Uterus (tissue), 4 donors: ENCODE measurements at places on chromosomes 5 and 9.

DNA sequence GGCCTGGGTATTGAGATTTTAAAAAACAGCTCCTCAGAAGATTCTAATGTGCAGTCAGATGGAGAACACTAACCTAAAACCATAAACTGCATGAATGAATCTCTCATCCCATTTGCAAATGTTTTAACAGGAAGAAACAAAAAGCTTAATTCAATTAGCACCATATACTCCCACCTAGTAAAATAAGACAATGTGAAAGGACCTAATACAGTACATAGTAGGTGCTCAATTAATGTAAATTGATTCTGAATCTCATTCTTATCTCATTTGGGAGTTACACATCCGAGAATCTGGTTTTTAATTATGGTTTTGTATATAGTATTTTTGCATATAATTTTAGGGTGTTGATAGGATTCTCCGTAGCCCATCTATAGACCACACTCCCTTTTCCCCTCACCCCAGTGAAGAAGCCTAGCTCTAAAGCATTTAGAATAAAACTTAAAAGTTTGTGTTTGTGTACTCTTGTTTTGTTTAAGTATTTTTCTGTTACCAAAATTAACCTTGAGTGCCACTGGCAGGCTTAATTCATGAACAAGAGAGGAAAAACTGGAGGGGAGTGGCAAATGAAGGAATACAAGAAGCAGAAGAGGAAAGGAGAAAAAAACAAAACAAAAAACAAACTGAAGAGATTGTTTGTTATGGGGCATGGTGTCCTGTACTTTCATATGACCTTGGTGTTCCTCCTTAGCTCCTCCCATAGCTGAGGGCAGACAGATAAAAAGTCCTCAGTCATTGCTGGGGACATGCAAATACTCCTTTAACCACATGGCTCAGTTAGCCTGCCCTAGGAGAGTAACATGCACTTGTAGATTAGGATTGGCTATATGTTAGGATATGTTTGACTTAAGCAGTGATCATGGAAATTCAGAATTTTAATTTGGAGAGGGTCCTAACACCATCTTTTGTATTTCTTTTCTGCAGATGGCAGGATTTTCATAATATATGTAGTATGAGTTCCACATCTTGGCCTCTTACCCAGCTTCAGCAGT, 1.2 kb downstream of the RNF14 start:
- no peak for DNase-seq

- no peak for DNase-seq
These were observed 21.5 kb upstream of the WWC1 start for GRCh38 chr5:168269937-168270330.

DNA sequence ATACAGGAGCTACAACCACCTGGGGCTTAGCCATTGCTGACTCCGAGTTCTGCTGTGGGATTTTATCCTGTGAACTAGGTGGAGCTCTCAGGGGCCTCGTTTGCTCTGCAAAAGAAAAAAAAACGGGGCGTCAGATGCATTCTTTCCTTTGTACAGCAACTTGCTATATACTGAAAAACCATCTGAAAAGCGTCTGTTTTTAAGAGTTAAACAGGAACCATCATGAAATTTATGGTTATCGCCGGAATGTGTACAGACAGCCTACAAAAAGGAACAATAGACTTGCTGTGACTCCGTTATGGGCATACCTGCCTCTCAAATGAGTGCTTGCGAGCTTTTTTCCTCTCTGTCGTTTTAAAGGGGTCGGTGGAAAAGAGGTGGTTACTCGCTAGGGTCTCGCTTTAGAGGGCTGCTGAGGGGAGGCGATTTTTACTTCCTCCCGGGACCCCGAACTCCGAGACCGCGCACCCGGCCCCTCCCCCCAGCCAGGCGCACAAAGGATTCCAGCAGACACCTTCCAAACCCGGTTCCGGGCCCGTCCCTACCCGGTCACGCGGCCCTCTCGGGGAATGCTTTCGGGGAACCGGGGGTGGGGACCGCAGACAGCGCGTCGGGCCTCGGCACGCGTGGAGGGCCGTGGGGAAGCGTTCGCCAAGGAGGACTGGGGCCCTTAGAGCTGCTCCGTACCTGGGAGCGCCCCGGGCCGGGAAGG, 826 bp downstream of the PAIP1 start:
- DNase-seq, result peak; percentile 37

GRCh38 chr5:84281383-84281782, 103.3 kb downstream of the EDIL3 start:
- no peak for DNase-seq

DNA sequence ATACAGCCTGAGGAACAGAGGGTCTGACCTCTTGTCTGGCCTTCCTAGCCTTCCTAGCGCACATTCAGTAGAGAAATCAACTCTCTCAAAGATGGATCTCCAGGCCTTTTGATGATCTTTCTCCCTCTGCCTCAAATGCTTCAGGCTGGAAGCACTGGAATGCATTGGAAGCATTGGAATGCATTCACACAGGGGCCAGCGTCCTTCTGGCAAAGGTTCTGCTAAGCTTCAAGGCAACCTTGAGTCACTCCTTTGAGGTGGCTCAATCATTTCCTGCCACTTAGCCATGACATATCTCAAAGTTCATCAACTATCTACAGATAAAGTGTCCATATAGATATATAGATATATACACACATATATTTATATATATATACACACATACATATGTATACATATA, 42.9 kb downstream of the OR2K2 start:
- no peak for DNase-seq

GRCh38 chr5:142517840-142518239, 168.1 kb downstream of the FGF1 start:
- no peak for DNase-seq

DNA sequence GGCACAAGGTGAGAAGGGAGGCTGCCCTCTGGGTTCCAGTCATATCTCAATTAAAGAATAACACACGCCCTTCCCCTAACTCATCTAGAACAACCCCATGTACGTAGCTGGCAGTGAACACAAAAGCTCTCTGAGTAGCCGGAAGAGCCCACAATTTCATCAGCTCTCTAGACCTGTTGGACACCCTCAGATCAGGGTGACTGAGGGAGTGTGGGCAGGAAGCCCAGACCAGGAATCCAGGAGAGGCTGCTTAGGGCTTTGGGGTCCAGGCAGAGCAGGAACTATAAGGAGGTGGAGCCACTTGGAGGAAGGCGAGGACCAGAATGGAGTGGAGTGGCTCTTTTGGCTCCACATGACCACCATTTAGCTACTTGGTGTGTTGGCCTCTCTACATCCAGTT, 237.4 kb downstream of the NR3C1 start:
- no peak for DNase-seq

DNA sequence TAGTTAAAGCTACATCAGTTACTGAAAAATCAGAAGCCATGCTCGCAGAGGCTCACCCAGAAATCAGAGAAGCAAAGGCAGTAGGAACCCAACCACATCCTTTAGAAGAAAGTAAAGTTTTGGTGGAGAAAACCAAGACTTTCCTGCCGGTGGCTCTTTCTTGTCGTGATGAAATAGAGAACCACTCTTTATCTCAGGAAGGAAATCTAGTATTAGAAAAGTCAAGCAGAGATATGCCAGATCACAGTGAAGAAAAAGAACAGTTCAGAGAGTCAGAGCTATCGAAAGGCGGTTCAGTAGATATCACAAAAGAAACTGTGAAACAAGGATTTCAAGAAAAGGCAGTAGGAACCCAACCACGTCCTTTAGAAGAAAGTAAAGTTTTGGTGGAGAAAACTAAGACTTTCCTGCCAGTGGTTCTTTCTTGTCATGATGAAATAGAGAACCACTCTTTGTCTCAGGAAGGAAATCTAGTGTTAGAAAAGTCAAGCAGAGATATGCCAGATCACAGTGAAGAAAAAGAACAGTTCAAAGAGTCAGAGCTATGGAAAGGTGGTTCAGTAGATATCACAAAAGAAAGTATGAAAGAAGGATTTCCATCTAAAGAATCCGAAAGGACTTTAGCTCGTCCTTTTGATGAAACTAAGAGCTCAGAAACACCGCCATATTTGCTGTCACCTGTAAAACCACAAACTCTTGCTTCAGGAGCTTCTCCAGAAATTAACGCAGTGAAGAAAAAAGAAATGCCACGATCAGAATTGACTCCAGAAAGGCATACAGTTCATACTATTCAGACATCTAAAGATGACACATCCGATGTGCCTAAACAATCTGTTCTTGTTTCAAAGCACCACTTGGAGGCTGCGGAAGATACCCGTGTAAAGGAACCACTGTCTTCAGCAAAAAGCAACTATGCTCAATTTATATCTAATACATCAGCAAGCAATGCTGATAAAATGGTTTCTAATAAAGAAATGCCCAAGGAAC, 47.2 kb downstream of the CMYA5 start:
- no peak for DNase-seq

DNA sequence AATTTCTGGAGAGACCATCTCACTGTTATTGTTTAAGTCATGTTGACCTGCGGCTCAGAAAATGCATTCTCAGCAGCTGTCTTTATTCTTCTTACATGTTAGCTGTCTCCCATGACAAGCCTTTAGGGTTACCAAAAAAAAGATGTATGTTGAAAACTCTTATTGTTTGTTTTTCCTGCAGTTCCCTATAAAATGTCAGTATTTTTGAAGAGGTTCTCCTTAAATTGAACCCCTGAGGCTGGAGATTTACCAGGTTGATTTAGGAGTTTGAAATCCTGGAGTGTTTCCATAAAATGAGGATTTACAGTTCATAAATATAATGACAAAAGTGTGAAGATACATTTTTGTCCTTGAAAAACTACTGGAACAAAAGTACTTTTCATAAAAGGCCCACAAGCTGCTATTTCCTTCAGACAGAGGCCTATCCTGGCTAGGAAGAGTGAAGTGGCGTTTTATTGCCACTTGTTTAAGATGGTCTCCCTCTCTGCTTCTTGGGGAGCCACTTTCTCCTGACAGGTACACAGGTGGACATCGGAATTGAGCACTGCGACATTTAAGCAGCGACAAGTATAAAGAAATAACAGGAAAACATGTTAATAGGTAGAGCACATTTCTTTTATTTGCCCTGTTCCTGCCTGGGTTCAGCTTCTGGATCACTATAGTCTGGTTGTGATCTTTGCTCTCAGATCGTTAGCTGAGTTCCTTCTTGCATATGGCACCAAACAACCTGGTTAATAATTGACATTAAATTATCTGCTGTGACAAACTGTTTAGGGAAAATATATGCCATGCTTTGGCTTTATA, 344.8 kb upstream of the RPS23 start:
- DNase-seq, result no peak

DNA sequence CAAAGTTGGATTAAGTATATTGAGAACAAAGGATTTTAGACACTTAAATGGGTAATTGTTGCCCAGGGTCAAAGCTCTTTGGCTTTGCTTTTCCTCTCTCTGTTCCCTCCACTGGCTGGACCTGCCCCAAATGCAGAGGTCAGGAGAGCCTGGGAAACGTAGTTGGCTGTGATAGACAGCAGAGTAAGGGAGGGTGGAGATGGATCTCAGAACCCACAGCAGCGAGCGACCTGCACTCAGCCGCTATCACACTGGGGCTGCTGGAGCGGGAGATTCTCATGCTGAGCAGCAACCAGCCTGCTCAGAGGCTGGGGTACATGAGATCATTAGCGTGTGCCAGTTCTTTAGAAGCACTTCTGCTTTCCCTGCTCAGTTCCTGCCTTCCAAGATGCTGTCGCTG, 71.8 kb upstream of the TTC23L start:
- DNase-seq, result no peak

GRCh38 chr9:98774746-98775145, 21.6 kb downstream of the ANKS6 start:
- no peak for DNase-seq

GRCh38 chr5:157464519-157465171, 4.6 kb downstream of the NIPAL4 start:
- peak; percentile 88 for DNase-seq

DNA sequence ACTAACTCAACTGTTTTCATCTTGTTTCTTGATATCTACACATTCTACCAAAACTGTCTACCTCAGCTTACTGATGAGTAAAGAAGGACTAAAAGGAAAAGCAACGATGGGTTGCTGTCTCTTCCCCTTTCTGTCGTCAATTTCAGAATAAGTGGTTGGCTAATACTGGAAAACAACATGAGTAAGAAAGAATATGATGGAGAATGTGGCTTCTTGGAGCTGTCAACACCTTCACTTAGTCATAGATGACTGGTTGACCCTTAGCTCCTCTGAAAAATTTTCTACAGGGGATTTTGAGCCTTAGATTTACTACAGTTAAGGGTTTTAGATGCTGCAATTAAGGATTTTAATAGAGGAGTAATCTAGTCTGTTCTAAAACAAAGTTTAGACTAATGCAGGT, 797.9 kb downstream of the TLE4 start:
- DNase-seq, result no peak

- DNase-seq, result no peak
These were observed 78.0 kb upstream of the CACNA1B start for GRCh38 chr9:137799630-137799983.

GRCh38 chr9:91217388-91217787, 144.3 kb downstream of the AUH start:
- no peak for DNase-seq

DNA sequence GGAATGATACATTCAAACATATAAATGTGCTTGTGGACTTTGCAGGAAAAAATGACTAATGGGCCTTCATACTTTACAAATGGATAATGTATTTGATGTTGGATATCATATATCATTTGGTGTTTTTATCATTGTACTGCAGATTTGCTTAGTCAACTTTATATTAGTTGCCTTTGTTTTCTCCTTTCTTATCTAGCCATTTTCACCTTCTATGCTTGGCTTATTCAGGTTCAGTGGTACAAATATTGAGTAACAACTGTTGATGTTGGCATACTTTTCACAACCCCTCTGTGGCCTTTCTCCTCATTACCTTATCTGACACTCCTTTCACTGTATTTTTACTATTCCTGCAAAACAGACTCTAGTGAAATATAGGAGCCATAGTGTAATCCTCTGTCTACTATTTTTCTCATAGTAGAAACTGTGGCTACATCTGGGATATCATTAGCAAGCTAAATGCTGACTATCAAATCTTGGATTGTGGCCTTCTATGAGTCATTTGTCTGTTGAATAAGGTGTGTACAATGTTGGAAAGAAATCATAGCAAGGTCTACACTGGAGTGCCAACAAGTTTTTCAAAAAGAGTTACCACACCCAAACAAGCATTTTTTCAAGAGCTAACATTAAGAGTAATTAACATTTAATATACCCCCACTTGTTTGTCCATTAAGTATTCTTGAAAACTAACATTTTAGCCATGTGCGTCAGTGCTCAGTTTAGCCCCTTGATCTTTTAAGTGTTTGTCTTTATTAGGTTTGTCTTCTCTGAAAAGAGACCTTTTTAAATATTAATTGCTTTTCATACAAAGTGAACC, 330.1 kb downstream of the ADGRV1 start:
- DNase-seq, result no peak

DNA sequence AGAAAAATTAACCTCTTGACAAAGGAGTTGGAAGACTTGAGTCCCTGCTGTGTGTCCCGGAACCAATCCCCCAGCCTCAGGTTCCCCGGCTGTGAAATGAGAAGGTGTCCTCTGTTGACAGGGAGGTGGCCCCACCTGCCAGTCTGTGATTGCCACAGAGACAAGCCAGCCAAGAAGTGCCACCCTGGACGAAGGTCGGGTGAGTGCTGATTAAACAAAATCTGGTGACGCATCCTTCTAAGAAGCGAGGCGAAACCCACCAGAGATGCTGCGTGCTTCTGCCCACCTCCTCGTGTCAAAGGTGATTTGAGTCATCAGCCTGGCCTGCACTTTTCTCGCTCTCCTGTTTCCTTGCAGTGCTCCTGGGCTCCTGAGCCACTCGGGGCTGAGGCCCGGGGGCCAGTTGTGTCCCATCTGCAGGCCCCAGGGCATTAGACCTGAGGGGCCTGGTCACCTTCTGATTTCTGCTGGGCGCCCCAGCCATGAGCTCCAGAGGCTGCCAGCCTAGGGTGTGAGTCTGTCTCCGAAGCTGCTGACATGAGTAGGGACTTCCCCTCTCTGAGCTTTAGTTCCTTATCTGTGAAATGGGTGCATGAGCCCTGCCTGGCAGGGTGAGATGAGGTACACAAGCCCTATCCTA, 28.7 kb downstream of the NEK6 start:
- peak; percentile 39 for DNase-seq

GRCh38 chr9:126397056-126397455, 70.4 kb downstream of the MVB12B start:
- DNase-seq, result no peak
